ENCODE measurements at places on chromosomes 3 and 15.

DNA sequence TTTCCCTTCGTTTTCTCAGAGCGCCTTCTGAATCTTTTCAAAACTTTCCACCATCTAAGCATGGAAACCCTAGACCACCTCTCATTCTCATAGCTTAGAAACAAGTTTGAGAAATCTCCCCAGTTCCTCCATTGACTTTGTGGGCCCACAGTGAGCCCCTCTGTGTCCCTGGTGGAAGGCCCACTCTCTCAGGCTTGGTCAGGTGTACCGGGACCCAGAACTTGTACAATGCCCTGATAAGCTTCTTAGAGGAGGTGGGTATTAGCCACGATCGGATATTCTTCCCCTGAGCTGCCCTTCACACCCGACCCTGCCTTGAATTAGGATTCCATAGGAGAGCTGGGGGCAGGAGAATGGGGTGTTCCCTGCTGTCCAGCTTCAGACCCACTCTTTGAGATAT is at the start of gene SLC24A1:
Gene SLC24A1 (plus strand): TSS at position 301 of the 400 bp plus-strand sequence. CDS start 2,143 bp downstream, outside the sequence.
- no peak for DNase-seq

DNA sequence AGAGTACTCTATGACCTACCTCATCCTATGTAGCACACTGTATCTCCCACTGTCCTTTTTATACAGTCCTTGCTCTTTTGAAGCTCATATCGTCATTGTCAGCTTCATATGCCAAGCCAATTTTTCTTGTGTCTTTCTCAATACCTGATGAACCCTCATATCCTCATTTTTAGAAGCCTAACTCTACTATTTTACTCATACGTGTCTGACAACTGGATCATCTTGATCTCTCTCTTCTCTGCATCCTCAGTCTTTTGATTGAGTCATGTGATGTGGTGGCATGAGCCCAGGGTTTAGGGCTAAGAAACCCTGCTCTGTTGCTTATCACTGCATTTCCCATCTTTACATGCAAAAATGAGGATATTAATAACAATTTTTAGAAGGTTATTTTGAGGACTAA is 352.0 kb downstream of the LPP start:
- no peak for DNase-seq

GRCh38 chr15:58221591-58222241 is 83.5 kb downstream of the AQP9 start:
- DNase-seq = peak; percentile 30

DNA sequence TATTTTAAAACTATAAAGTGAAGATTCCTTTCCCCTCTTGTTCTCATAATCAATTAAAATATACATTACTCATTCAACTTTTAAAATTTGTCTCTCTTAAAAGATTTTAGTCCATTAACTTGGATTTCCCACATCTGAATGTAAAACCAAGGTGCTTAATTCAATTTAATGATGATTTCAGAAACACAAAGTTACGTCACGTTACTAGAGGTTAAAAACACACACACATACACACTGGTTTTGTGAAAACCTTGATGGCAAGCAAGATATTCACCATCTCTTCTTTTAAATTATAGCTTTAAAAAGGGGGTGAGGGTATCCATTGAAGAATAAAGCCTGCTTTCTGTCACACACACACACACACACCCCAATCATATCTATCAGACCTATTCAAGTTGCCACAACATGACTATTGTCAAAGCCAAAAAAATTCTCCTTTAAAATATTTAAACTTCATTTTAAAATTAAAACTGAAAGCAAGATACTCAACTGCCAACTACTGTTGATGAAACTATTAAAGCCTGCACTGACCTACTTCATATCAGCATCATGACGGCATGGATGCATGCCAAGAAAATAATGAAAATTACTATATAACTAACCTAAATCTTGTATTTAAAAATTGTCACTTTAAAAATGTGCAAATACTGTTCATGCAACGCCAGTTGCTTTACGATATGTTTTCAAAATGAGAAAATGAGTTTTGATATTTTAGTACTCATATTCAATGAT is 2.1 kb downstream of the RFX7 start:
- DNase-seq = no peak

- DNase-seq = no peak
Observed at GRCh38 chr15:39731266-39731665, 51.4 kb downstream of the FSIP1 start.

GRCh38 chr3:16484216-16484615 is 29.3 kb downstream of the RFTN1 start:
- DNase-seq = no peak

GRCh38 chr15:40714144-40714543 is 19.2 kb downstream of the RAD51 start:
- DNase-seq = no peak

DNA sequence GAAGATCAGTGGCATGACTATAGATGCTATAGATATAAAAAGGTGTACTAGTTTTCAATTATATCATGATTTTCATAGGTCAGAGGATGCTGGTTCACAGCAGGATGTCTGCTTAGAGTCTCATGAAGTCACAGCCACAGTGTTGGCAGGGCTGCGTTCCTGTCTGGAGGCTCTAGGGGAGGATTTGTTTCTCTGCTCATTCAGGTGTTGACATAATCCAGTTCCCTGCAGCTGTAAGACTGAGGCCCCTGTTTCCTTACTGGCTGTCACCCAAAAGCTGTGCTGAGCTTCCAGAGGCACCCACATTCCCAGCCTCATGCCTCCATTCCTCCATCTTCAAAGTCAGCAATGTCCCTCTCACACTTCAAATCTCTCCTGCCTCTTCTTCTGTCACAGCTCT is 170.7 kb downstream of the OCA2 start:
- no peak for DNase-seq

GRCh38 chr3:171365489-171365888 is 94.7 kb downstream of the TNIK start:
- no peak for DNase-seq

DNA sequence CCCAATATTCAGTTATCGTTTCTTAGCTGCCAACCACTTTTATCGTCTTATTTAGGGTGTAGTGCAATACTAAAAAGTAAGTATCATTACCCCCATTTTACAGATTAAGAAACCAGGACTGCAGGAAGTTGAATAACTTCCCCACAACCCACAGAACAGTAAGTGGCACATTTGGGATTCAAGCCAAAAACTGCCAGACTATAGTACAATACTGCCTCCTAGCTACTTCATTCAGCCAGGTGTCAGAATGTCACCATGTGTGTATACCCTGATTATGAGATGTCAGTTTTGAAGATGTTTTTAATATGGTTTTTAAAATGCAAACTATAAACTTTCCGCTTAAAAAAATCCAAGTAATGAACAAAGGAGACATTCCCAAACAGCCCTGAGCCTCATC is 74.2 kb upstream of the PROK2 start:
- DNase-seq = peak; percentile 34

GRCh38 chr3:180223268-180223667 is 186.5 kb upstream of the PEX5L start:
- DNase-seq = no peak

DNA sequence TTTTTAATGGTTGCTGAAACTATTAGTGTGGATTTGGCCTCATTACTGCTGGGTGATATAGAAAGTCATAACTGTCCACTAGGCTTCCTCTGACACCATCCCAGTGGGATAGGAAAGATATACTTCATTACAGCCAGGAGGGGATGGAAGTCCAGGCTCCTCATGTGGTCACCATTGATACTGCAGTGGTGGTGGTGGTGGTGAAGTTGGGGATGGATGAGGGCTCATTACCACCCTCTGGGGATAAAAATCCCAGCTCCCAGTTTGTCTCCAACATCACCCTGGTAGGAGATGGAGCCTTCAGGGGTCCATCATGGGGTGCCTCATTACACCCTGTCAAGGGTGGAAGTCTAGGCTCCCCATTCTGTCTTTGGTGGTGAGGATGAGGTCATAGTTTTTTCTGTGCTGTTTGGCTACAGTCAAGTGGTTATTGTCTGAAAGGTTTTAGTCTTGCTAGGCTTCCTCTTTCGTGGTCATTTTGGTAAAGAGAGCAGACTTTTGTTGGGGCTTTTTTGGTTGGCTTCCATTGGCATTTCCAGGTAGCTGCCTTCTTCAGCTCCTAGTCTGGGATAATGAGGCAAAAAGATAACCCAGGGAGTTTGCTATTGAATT is 30.1 kb upstream of the FILIP1L start:
- no peak for DNase-seq

GRCh38 chr3:123637131-123637530 is 52.3 kb upstream of the HACD2 start:
- DNase-seq = no peak

DNA sequence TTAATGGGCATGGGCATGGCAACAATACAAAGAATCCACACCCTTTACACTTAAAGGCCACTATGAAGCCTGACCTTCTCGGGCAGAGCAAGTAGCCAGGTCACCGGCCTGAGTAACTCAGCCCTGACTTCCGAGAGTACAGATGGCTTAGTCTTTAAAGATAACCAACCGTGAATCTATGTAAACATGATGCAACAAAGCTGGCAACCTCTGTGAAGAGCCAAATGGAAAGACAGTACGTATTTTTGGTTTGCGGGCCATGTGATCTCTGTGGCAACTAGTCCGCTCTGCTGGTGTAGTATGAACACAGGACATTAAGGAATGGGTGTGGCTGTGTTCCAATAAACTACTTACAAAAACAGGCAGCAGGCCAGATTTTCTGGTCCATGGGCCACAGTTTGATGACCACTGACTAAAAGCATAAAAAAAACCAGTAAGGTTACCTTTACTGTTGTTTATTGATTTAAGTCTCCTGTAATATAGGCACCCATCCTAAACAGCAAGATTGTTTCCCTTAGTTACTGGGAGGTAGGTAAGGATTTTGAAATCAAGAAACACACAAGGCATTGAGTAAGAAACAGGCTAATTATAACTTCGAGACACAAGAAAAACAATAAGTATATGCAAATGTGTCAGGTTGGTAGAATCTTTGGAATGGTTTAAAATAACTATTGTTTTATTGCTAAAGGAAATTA is 14.5 kb downstream of the RIOX2 start:
- DNase-seq = no peak

- no peak for DNase-seq
Observed at GRCh38 chr3:177713928-177714900, 516.9 kb upstream of the TBL1XR1 start.

- DNase-seq = no peak
Observed at GRCh38 chr3:43001556-43002121, 22.5 kb downstream of the GASK1A start.

- DNase-seq = no peak
Observed at GRCh38 chr3:55601366-55602080, 114.4 kb upstream of the WNT5A start.

DNA sequence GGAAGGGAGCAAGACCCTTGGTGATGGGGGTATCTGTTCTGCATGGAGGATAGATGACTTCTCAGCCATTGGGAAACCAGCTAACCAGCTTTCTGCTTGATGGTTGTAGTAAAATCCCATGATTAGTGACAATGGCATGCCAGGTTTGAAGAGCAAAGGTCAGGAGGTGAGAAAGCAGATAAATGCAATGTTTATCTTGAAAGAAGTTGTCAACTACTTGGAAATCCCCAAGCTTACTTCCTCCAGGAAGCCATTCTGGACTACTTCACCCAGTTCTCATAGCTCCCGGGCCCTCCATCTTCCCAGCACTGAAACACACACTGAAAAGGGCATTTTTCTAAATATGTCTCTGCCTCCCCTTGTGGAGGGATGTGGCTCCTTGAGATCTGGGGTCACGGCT is 51.3 kb downstream of the SMAD3 start:
- no peak for DNase-seq

GRCh38 chr15:76996526-76997401 is 1.8 kb downstream of the PSTPIP1 start:
- DNase-seq = no peak

DNA sequence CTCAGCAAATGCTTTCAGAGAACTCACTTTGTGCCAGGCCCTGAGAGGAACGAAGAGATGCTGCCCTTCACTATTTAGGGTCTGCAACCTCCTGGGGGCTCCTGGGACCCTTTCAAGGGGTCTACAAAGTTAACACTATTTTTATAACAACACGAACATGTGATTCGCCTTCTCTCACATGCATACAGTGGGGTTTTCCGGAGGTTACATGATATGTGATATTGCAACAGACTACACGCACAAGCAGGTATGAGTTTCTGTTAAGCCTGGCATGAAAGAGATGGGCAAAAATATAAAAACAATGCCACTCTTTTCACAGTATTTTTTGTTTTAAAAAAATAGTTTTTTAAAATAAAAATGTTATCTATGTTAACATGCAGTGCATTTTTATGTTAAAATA is 10.3 kb downstream of the STARD5 start:
- DNase-seq = no peak

DNA sequence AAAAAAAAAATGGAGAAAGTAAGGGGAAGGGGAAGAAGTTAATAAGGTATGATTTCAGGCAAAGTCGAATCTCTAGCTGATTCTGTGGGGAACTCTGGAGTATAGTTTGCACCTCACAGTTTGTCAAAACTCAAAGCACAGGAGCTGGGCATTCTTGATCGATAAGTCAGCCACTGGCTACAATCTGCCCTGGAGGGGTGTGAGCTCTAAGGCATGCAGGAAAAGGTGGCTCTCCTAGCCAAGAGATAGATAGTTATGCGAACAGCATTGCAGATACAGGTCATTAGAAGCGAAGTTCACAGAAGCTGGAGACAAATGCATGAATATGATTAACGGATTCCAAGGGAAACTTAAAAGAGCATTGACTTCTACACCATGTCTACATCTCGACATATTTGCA is 952.6 kb downstream of the AGBL1 start:
- no peak for DNase-seq

DNA sequence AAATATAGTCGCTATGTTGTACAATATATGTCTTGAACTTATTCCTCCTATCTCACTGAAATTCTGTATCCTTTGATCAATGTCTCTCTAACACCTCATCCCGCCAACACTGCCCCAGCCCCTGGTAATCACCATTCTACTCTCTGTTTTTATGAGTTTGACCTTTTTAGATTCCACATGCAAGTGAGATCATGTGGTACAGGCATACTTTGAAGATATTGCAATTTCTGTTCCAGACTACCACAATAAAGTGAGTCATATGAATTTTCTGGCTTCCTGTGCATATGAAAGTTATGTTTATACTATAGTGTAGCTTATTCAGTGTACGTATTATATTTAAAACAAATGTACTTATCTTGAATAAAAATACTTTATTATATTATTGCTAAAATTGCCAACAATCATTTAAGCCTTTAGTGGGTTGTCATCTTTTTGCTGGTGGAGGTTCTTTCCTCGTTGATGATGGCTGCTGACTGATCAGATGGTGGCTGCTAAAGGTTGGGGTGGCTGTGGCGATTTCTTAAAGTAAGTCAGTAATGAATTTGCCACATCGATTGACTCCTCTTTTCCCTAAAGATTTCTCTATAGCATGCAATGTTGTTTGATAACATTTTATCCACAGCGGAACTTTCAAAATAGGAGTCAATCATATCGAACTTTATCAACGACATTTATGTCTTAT is 257.2 kb downstream of the NFKBIZ start:
- DNase-seq = no peak

GRCh38 chr3:134625462-134625861 is 25.4 kb downstream of the KY start:
- DNase-seq = no peak

- DNase-seq = no peak
Observed at GRCh38 chr3:124972457-124972856, 37.9 kb upstream of the MUC13 start.

DNA sequence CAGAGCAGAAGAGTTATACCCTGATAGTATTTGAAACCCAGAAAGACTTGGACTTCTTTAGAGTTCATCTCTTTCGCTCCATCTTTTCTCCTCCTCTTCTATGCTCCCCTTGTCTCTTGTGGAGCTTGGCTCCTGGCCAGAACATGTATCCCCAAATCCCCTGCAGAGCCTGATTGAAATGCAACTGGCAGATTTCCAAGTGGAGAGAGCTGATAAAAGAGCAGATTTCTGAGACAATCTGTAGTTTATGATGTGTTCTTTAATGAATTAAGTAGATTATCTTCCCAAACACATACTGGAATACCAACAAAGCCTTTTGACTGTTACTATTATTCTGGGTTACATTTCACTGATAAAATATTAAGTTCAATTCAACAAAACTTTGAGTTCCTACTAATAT is 33.4 kb downstream of the UNC13C start:
- DNase-seq = no peak

All from HEK293T (cell line).